ENCODE measurements at places on chromosomes 16 and 17.

DNA sequence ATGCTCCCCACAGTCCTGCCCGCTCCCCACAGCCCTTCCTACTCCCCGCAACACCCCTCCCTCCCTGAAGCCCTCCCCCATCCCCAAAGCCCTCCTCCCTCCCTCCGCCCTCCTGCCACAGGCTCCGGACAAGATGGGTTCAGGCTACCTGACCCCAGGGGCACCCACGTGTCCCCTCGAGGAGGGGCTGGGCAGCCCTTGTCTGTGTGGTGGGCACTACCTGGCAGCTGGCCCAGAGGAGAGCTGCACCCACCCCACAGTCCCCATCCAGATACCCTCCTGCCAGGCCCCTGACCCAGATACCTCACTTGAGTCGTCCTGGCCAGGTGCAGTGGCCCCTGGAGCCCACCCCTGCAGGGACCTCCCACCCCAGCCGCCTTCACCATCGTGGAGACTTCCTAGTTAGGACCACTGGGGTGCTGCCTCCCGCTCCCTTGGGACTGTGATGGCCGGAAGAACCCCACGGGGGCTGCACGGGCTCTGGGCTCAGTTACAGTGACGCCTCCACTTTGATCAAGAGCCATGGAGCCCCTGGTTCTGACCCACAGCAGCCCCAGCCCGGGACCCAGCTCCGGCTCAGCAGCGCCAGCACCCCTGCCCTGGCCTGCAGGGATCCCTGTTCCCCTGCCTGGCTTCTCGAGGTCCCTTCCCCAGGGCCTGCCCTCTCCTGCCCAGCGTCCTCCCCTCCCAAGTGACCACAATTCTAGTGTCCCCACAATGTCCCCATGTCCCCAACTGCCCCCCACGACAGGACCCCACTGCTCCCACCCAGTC lies 806 bp downstream of the PERCC1 start:
- no peak for DNase-seq

- no peak for DNase-seq
Observed at GRCh38 chr16:87729266-87729954, 36.4 kb downstream of the KLHDC4 start.

GRCh38 chr17:511833-512251 lies 159.2 kb upstream of the RPH3AL start:
- DNase-seq, result no peak

DNA sequence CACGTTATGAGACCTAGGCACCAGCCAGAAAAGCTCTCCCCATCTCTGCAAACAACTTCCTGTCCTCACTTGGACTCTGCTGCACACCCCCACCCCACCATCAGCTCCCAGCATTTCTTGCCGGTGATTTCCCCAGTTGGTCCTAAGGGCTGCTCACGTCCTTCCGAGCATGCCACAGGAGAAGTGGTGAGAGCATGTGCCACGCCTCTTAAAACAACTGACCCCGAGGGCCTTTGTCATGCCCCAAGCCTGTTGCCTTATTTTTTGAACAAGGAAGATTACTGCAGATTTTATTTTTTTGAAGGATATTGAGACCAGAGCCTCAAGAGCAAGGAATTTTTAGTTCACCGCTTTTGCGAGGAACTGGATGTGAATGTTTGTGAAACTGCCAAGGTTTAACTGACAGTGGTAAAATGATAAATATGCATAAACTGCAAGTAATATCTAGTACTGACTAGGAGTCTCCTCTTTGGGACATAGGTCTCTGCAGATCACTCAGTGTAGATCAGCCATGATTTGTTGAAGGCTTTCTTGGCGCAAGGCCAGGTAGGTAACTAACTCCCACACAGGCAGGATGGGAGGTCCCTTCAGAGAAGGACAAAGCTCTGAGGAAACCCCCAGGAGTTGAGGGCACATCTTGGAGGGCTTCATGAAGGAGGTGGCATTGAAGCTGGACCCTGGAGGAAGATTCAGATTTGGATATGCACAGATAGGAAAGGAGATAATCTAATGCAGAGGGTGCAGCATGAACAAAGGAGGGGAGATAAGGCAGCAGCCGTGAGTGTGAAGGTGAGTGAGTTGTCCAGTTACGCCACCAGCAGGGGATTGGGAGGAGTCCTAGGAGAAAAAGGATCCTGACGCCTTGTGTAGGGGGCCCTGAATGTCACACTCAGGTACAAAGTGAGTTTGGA lies 44.7 kb downstream of the TMEM132E start:
- DNase-seq, result no peak

DNA sequence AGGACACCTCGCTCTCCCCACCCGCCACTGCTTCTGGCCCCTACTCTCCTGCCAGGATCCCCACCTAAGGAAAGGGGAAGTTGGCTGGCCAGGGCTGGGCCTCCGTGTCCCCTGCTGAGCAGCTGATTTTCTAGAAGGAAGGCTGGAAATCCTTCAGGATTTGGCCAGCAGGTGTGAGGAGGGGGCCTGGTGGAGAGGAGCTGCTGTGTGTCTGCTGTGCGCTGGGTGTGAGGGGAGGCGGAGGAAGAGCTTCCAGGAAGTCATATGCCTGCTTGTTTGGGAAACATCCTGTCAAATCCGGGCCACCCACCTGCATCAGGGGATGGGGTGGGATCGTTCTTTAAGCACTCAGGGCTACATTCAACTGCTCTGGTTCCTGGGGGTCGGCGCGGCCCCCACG lies 28.6 kb downstream of the TPSG1 start:
- DNase-seq, result no peak

DNA sequence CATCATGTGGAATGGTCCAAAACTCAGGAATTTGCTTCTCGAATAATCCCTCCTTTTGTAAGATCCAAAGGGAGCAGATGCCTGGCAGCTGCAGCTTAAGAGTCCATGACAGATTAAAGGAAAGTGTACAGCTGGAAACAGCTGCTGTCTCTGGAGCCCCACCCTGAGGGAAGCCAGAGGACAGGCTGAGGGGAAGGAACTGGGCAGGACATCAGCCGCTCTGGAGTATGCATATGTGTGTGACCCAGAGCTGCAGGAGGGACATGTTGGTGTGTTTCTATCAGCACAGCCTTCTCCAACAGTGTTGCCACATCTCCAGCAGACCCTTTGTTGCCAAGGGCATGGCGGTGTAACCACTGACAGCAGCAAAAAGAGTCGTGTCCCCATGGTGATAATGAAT lies 46.2 kb downstream of the CYB561 start:
- peak; percentile 88 for DNase-seq

GRCh38 chr17:79699386-79700036 lies 31.2 kb upstream of the ENPP7 start:
- DNase-seq, result no peak

DNA sequence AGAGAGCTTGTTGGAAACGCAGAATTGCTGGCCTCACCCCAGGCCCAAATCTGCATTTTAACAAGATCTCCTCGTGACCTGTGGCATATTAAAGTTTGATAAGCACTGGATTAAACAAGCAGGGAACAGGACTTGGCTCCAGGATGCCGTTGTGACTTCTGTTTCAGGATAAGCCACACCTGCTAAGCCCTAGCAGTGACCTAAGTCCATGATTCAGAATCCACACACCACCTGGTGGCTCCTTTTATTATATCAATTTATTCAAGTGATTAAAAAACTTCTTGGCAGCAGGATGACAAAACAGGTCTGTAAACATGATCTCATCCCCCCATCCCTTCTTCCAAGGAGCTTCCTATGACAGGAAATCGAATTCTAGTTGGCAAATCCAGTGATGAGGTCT lies 9.1 kb downstream of the NAGPA start:
- no peak for DNase-seq

- no peak for DNase-seq
Observed at GRCh38 chr16:66468321-66468965, 41.3 kb downstream of the BEAN1 start.

DNA sequence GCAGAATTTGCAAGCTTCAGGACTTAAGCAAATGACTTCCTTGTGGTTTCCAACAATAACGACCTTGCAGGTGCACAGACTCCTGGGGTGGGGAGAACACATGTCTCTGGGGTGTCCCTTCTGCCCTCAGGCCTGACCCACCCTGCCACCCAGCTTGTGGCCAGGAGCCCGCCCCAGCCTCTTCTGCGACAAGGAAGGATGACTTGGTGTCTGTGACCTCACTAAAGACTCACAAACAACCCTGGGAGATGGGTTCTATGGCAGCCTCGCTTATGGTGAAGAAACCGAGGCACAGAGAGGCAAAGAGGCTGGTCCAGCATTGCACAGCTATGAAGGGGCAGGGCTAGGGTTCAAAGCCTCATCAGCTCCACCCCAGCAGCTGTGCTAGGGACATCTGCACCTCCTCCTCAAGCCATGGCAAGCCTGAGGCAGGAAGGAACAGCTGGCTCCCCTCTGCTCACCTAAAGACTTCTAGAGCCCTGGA lies 2.6 kb downstream of the ATP2A3 start:
- no peak for DNase-seq

DNA sequence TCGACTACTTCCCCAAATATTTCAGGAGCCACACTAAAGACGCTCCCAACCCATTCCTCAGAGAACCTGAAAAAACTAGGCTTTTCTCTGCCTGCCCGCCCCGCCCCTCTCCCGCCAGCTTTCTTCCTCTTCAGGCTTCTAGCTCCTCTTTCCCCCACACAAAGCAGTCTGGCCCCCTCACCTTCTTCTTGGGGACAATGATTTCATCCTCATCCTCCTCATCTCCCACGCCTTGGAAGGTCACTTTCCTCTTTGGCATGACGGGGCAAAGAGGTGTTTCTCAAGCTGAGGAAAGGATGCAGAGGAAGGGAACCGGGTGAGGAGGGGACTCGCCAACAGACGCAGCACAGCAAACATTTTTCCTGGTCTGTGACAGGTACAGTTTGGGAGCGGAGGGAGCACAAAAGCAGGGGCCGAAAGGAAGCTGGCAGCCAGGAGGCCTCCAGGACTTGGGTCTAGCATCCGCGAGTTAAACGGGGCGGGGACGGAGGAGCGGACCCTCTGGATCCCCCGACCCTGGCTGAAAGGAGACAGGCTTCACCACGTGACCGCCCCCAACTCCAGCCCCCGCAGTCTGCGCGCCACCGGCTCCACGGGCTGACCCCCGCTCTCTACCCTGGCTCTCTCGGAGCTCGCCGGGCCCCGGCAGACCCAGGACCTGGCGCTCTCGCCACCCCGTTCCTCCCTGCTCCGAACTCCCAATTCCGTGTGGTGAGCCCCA lies 525 bp downstream of the CD2BP2 start:
- peak; percentile 47 for DNase-seq

DNA sequence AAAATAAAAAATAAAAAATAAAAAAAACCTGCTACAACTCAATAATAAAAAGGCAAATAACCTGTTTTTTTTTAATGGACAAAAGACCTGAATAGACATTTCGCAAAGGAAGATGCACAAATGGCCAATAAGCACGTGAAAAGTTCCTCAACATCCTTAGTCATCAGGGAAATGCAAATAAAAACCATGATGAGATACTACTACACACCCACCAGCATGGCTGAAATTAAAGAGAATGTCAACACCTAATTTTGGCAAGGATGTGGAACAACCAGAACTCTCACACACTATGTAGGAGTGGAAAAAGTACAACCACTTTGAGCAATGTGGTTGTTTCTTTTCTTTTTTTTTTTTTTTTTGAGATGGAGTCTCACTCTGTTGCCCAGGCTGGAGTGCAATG lies 24.6 kb downstream of the COG7 start:
- no peak for DNase-seq

- no peak for DNase-seq
Observed at GRCh38 chr16:82059983-82060421, 24.9 kb downstream of the HSD17B2 start.

- no peak for DNase-seq
Observed at GRCh38 chr16:17168181-17168580, 302.6 kb downstream of the XYLT1 start.

- peak; percentile 32 for DNase-seq
Observed at GRCh38 chr17:73289549-73290254, 22.1 kb downstream of the CDC42EP4 start.

Measured in right cardiac atrium (tissue), 5 donors.